ENCODE measurements at places on chromosomes 6 and 20. TPM values are rescaled to one million over a fixed set of nuclear protein-coding genes. Genes with fewer than 3 reads are reported as not detected.

SEMG1 gene
- total RNA-seq = 0.24 TPM

OPRL1 gene
- total RNA-seq = 1.4 TPM

SMLR1 gene
- total RNA-seq = not detected

CST7 gene
- total RNA-seq = 15.5 TPM

ZNF311 gene
- 0.76 TPM for total RNA-seq

SLC22A23 gene
- 7.0 TPM for total RNA-seq

LAMA2 gene
- total RNA-seq = 4.0 TPM

SMAP1 gene
- 21.3 TPM for total RNA-seq

MUC22 gene
- total RNA-seq = 0.05 TPM

NR2E1 gene
- 0.05 TPM for total RNA-seq

HLA-DQB1 gene
- 336 TPM for total RNA-seq

TSPO2 gene
- total RNA-seq = 0.38 TPM

DNA sequence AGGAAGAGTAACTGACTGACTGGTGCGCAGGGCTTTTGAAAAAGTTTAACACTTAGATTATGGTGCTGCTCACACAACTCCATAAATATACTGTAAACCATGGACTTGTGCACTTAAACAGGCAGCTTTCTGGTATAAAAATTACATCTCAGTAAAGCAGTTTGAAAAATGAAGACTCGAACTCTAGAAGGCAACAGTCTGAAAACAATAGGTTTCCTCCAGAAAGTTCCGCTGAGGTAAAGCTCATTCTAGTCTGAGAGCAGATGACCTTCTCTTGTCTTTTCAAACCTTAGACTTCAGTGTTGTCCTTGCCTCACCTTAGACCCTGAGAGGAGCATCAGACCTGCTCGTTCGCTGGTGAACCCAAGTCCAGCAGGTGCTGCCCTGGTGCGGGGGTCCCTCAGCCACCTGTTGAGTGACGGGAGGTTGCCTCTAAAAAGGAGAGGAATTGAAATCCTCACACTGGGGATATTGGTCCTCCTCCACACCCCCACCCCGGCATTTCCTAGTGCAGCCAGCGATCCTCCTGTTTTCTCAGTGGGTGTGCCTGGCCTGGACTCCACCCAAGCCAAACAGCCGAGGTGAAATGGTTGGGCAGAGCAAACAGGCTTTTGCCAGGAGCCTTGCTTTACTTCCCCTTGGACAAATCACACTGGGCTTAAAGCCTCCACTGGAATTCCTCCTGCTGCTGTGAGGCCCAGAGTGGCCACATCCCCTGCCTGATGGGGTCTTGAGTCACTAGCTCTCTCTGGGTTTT, 14.7 kb upstream of the PYGB start:
- DNase-seq = no peak

DNA sequence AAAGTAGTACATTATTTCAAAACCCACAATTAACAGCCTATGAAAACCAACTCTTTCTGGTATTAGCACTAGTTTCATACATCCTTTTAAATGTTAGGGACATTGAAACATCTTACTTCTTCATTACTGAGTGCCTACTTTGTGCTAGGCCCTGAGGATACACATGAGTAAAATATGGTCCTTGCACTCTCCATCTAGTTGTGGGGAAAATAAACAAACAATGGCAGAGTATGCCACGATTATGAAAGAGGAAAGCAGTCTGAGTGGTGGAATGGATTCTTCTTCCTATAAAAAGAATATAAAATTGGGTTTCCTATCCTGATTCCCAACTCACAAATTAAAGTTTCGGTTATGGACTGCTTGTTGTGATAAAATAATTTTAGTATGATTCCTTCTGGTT, 84.9 kb downstream of the ATXN1 start:
- DNase-seq = no peak

DNA sequence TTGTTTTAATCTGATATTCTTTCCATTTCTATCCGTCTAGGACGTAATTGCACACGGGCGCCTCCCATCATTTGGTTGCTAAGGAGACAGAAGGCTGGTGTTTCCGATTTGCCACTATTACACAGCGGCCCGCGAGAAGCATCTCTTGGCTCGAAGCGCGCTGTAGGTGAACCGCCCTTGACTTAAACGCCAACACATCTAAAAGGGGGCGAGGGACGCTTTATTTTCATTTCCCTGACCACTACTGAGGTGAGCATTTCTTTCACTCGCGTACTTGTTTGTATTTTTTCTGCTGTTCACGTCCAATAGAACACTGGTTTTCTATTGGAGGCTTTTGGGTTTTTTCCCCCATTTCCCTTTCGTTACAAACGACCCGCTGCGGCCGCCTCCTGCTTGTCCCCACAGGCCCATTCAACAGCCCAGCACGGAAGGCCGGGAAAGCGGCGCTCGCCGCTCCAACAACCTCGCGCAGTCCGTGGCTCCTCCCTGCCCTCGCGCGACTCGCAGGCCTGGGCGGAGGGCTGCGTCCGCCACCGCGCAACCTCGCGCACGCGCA, 505 bp upstream of the WRNIP1 start:
- DNase-seq = peak; percentile 56

DNA sequence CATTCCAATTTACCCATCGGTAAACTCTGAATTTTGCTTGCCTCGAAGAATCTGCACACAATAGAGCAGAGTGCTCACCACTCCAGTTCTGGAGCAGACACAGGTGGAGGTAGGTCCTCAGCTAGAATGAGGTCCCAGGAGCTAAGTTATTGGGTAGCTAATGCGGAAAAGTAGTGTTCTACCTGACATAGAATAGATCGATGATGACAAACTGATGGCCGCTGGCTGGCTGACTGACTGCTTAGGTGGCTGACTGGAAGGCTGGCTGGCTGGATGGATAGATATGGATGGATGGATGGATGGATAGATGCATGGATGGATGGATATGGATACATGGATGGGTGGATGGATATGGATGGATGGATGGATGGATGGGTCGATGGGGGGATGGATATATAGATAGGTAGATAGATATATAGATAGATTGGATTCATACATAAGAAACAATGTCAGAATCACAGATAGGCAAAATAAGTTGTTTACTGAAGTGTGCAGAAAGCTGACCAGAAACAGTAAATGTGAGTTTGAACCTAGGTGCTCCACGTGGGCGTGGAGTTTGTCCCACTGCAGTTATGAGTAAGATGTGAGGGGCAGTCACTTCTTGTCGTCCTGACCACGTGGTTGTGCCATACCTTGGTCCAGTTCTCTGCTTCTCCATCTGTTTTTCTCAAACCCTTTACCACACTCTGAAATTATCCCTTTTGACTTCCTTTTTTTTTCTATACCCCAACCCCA, 62.1 kb downstream of the TBXT start:
- DNase-seq = no peak

- DNase-seq = no peak
These were observed 322.2 kb downstream of the PLCB1 start for GRCh38 chr20:8454137-8454712.

DNA sequence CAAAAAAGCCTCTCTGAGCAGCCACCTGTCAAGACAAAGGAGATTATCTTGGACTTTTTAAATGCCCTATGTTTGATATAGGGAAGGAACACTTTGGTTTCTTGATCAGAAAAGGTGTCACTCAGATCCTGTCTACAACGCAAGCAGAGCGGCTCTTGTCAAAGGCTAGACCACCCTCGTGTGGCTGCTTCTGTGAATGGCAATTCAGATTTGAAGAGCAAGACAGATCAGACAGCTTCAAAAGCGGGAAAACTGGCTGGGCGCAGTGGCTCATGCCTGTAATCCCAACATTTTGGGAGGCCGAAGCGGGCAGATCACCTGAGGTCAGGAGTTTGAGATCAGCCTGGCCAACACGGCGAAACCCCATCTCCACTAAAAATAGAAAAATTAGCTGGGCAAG, 10.1 kb upstream of the NXT1 start:
- DNase-seq = no peak

DNA sequence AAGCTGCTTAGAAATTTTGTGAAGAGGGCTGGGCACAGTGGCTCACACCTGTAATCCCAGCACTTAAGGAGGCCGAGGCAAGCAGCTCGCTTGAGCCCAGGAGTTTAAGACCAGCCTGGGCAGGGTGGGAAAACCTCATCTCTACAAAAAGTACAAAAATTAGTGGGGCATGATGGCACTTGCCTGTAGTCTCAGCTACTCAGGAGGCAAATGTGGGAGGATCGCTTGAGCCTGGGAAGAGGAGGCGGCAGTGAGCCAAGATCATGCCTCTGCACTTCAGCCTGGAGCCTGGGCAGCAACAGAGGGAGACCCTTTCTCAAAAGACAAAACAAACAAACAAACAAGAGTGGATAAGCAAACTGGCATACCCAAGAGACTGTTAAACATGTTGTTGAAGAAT, 308.3 kb upstream of the ADGRB3 start:
- DNase-seq = no peak

GRCh38 chr6:56552187-56553130, 90.2 kb downstream of the DST start:
- no peak for DNase-seq

DNA sequence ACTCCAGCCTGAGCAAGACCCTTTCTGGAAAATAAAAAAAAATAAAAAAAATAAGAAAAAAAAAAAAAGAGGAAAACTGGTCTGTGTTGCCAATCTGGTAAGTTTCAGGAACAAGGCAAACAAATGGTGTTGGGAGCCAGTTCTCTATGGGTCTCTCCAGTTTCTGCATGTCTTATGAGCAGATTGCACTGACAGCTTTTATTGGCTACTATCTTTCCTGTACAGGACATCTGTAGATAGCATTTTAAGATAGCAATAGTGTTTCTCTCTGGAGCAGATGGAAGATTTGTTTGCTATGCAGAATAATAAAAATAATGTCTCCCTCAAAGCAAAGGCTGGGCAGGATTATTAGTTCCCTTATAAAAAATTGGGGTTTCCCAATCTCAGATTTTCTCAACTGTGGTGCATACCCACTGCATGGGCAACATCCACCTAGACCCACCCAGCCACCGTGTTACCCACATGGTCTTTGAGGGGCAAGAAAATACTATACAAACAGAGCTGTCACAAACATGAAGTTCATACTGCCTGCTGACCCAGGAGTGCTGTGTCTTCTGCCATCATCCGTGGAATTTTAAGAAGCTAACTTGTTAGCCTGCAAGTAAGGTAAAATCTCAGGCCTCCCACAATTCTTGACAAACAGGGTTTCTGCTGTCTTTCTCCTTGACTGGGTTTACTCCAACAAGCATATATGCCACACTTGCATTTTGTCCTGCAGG, 9.5 kb downstream of the GMDS start:
- DNase-seq = no peak

DNA sequence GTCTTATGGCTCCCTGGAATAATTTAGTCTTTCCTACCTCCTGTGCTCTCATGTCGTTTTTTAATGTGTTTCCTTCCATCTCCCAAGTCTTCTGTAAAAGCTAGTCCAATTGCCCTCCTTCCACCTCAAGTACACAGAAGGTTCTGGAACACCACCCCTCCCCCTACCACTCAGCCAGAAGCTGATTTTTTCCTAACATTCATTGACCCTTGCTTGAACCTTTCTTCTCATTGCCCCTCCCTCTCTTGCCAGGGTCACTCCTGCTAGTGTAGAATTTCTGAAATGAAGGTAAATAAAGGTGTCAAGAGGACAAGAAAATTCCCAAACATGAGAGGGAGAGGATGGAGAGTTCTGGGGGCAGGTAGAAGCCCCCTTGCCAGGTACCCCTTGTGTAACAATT, 38.6 kb downstream of the PLEKHG1 start:
- no peak for DNase-seq

DNA sequence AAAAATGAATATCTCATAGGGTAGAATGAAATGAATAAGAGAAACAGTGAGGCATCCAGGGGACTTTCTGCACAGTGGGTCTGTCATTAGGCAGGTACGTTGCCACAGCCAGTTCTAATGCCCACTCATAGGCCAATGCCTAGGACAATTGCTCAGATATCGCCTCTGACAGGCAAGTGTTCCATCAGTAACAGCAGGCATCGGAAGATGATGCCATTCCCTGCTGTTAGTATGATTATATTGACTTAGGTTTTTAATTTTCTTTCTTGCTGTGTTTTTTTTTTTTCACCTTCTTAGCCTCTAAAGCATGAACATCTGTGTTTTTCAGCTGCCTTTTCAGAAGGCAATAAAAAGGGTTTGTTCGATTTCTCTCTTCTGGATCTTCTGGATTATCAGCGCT, 90.7 kb downstream of the PRL start:
- no peak for DNase-seq

- DNase-seq = no peak
These were observed 35.3 kb downstream of the C6orf52 start for GRCh38 chr6:10658910-10659698.

GRCh38 chr6:131923356-131923755, 27.8 kb downstream of the CCN2 start:
- DNase-seq = peak; percentile 46

GRCh38 chr6:154613137-154613676, 102.7 kb upstream of the CNKSR3 start:
- DNase-seq = no peak

- no peak for DNase-seq
These were observed 57.6 kb downstream of the GMDS start for GRCh38 chr6:2187826-2188225.

- peak; percentile 46 for DNase-seq
These were observed 964 bp downstream of the RPL10A start for GRCh38 chr6:35468980-35469750.
